Upper lobe of left lung (tissue), 6 donors: ENCODE measurements at places on chromosomes 3 and 15.
A peak's percentile ranks its signal among the peaks of the same experiment; 100 is the strongest.

DNA sequence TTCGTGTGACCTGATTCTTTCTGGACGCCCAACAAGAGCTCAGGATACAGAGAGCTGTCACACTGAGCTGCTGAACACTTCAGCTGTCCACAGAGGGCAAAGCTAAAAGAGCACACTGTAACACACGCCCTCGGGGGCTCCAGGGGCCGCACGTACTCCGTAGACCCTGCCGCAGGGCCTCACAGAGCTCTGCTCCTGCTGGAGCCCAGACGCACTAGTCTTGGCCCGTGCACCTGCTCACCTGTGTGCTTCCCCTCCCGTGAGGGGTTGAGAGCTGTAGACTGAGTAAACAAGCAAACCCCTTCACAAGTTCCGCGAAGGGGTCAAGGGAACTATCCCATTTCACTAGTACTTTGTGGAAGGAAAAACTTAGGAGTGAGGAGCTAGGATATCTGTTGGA lies 30.7 kb upstream of the TUSC7 start:
- H3K27me3 ChIP-seq: no peaks in the 10 kb centered on the region
- H3K4me1 ChIP-seq: no peaks in the 10 kb centered on the region
- no peak for DNase-seq
- no peak overlapping the region for H3K27ac ChIP-seq
- H3K36me3 ChIP-seq: no peaks in the 10 kb centered on the region

DNA sequence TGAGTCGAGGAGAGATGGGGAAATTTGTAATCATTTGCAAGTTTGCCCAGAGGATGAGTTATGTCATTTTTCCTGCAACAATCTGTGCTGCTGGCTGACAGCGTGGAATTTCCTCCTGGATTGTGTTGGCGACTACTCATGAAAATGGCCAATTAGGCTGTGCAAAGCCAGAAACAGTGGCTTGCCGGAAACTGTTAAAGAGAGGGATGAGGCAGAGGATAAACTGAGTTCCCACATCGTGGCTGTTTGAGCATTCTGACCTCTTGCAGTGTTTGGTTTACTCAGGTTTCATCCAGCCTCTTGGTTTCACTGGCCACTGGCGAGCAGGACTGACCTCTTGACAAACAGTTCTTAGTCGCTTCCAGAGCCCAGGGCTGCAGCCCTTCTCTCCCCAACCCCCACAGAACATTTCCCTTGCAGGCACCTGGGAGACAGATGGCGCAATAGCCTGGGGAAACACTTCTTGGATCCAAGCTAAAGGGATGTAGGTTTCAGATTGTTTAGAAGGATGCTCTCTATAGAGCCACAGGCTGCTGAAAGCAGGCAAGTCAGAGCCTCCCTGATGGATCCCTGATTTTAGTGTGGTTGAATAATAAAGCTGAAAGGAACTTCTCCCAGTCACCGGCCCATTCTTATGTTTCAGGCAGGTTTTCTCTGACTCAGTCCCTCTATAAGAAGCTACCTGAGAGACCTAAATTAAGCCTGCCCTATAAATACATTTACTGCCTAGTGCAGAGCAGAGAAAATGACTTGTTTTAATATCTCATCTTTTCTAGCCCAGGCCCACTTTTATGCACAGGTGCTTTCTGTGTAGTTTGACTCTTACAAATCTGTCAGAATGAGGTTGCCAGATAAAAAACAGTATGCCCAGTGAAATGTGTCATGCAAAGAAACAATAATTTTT lies 92.8 kb upstream of the UBE2E1 start:
- DNase-seq: no peak
- no peak overlapping the region for H3K27ac ChIP-seq
- no peaks in the 10 kb centered on the region for H3K4me1 ChIP-seq
- no peaks in the 10 kb centered on the region for H3K36me3 ChIP-seq
- no peaks in the 10 kb centered on the region for H3K27me3 ChIP-seq
- no peak overlapping the region for H3K4me3 ChIP-seq

- H3K4me3 ChIP-seq: no peak overlapping the region
- H3K27ac ChIP-seq: no peak overlapping the region
- DNase-seq: no peak
These were observed 81.4 kb upstream of the CFAP20DC start for GRCh38 chr3:59131016-59131766.

DNA sequence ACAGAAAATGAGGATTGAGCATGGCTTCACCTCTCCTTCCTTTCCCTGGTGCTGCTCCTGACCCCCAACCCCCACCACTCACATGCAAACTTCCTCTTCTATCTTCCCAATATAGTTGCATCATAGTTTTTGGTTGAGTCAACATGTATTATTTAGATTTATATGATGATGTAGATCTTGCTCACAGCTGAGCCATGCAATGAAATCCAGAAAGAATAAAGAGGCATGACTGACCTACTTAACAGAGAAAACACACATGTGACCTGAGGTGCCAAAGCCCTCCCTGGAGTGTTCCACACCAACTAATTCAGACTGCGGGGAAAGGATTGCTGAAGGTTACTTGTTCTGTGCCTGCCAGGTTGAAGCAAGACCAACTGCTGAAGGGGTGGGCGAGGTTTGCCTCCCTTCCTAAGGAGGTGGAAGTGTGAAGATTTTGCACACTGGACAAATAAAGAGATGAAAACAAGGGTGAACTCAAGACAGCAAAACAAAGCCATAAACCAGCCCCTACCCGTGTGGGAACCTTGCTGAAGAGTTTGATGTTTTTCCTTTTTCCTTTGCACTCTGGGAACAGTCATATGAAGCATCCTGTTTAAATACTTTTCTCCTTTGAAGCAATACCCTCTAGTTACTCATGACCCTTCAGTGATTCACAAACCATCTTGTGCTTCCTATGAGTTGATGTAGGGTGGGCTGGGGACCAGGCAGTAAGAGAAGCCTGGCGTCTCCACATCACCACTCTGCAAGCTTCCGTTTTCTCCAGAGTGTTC lies 155.2 kb upstream of the UBE2E1 start:
- no peak overlapping the region for H3K4me3 ChIP-seq
- no peaks in the 10 kb centered on the region for H3K36me3 ChIP-seq
- no peaks in the 10 kb centered on the region for H3K4me1 ChIP-seq
- DNase-seq: no peak

DNA sequence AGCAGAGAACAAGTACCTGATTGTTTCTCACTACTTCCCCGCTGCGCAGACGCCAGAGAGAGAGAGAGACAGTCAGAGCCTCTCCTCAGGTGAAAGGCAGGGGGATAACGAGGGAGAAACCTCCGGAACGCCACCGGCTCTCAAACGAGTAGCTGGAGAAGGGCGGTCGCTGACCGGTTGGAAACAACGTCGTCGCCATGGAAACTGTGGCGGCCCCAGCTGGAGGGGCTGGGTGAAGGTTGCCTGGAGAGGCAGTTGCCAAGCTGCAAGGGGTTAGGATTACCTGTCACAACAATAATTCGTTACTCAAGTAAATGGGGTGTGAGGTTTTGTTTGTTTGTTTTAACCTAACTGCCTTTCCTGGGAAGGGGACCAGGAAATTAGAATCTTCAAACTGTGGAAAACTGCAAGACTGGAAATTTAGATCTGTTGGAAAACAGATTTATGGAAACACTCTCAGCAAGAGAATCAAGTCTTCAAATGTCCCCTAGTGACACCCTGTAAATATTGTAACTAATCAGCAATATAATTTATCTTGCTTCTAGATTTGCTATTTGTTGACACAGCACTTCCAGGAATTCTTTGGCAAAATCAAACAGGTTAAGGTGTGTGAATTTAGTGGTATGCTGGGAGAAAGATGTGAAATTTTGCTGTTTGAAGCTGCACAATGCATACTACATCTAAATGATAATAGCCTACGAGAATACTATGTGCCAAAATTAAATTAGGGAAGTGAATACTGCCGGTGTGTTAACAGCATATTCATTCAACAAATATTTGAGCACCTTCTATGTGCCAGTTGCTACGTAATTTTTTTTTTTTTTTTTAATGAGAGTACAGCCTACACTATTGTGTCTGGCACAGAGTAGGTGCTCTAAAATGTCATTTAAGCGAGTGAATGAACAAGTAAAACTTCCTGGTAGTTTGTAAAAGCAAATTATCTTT lies at the start of gene DNAH12:
Gene DNAH12, minus strand, starts transcription at position 164 of the 945 bp plus-strand sequence. CDS start 1,474 bp downstream, outside the sequence.
- H3K36me3 ChIP-seq: no peaks in the 10 kb centered on the region
- peak; percentile 40 for DNase-seq
- no peak within 1 kb of the TSS for H3K27ac ChIP-seq
- H3K4me1 ChIP-seq: peaks cover 8% of the 10 kb centered on the region

DNA sequence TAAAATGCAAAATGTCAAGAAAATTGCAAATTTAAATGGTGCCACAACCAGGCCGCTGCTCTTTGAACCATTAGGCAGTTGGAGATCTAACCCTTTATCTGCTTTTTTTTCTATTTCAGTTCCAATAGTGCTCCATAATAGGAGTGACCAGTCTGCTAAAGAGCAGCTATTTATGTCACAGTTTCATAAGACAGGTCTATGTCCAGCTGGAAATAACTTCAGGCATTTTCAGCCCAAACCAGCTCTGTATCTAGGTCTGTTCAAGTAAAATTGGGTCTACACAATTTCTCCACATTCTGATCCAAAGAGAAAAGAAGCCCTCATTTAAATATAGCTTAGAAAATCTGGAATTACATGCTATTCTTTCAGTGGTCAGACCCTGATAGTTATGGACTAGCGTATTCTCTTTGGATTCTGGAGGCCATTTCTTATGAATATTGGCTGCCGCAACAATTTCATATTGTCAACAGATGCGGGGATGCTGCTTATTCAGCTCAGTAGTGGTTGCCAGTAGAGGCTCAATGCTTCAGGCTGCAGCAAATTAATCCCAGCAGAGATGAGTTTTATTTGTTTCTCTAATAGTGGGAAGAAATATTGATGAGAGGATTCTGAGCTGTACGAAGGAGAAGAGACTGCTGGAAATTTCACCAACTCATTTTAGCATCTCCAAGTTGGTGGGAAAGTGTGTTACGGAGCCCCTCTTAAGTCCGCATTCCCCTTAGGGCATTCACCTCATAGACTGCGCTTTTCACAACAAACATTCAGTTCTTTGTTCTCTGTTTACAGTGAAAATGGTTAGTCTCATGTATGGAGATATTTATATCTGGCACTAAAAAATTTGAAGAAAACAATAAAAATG lies 887.0 kb downstream of the ROBO1 start:
- H3K4me3 ChIP-seq: no peak overlapping the region
- no peak for DNase-seq
- no peaks in the 10 kb centered on the region for H3K4me1 ChIP-seq
- H3K27me3 ChIP-seq: no peaks in the 10 kb centered on the region
- no peaks in the 10 kb centered on the region for H3K36me3 ChIP-seq

- H3K27me3 ChIP-seq: no peaks in the 10 kb centered on the region
- H3K4me1 ChIP-seq: no peaks in the 10 kb centered on the region
- no peak overlapping the region for H3K27ac ChIP-seq
- no peaks in the 10 kb centered on the region for H3K36me3 ChIP-seq
These were observed 21.2 kb upstream of the LMOD3 start for GRCh38 chr3:69143612-69144011.

DNA sequence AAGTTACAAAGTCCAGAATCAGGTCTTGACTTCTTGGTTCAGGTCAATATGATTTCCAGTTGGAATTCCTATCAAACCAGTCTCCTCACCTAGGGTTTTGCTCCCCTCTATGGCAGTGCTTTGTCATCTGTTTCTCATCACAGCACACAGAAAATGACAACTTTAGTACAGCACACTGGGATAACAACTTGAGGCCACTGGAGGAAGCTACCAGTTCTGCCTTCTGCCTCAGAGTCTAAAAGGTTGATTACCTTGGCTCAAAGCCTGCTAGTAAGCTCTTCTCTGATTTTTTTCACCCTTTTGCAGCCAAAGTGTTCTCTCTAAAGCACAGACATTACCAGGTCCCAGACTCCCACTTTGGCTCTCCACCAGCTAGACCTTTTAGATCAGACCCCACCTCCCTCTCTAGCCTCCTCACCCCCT lies 24.8 kb upstream of the TRIM59 start:
- no peaks in the 10 kb centered on the region for H3K27me3 ChIP-seq
- no peaks in the 10 kb centered on the region for H3K4me1 ChIP-seq
- DNase-seq: no peak

DNA sequence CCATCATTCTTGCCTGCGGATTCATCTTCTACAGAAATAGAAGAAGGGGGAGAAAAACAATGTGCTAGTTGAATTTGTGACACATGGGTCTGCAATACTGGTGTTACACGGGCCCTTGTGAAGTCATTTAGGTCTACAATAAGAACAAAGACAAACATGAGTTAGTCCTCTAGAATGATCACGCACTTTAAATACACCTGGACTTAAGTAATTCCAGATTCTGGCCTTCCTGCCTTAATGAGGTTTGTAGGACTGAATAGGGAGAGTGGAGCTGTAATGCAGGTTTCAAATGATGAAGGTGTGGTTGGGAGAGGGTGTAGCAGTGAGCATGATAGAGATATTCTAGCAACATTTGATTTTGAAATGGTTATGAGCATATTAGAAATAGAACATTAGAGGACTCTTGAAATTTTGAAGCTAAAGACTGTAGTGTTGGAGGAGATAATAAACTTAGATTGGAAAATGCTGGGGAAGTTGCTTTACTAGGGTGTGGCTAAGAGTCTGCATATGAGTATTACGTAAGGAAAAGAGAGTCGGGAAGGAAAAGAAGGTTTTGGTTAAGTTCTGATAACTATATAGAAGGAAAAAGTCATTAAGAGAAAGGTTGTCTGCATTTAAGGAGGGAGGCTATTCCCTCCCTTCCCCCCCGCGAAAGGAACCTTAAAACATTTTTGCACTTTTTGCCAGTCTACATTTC lies 606 bp downstream of the EIF2A start:
- H3K27me3 ChIP-seq: no peaks in the 10 kb centered on the region
- peak overlapping the region; percentile 99 for H3K27ac ChIP-seq
- H3K4me3 ChIP-seq: peak overlapping the region; percentile 70
- DNase-seq: no peak
- H3K4me1 ChIP-seq: peaks cover 47% of the 10 kb centered on the region

DNA sequence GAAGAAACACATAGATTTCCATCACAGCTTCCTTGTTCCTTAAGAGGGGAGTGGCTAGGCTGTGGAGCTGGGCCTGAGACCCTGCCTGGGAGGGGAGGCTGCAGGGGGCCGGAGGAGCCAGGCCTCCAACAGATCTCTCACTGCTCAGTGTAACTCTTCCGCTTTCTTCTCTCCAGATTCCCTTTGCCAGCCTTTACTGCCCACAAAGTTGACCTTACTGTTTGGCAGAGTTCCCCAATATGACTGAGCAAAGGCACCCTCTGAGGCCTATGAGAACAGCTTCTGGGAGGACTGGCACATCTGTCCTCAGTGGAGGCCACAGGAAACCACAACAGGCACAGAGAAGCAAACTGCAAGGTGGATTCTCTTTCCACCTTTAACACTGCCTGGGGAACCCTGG lies 38.1 kb downstream of the SLCO2A1 start:
- H3K4me3 ChIP-seq: no peak overlapping the region
- peaks cover 34% of the 10 kb centered on the region for H3K4me1 ChIP-seq
- peak overlapping the region; percentile 70 for H3K27ac ChIP-seq
- no peak for DNase-seq
- no peaks in the 10 kb centered on the region for H3K27me3 ChIP-seq
- no peaks in the 10 kb centered on the region for H3K36me3 ChIP-seq
